ENCODE measurements at places on chromosomes 2 and 18.

DNA sequence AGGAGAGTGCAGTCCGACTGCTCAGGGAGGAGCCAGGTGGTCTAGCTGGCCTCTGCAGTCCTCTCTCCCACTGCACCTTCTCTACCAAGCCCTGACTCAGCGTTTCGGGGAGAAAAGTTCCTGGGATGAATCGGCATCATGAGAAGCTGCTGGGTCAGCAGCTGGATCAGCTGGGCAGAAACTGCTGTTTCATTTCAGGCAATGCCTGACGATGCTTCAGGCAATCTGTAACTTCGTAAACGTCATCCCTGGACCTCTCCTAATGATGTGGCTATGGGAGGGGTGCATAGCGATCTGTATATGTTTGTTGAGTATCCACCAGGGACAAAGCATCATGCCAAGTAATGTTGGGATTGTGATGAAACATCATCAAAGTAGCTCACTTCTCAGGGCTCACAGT lies 20.7 kb downstream of the LIPG start:
- DNase-seq, result no peak

DNA sequence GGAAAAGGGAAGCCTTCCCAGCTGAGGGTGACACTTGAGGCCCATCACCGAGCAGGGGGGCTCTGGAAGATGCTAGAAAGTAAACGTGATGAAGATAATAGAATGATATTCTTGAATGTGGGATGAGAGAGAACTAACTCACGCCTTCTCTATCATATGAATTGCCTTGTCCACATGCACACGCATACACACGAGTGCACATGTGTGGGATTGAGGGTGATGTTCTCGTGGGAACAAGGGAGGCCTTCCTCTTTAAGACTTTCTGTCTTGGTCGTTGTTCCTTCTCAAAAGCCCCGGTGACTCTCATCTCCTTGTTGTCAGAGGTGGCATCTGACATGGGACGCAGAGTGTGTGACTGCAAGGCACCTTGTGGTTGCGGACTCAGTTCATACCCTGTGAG lies 436.9 kb downstream of the ZNF516 start:
- no peak for DNase-seq

DNA sequence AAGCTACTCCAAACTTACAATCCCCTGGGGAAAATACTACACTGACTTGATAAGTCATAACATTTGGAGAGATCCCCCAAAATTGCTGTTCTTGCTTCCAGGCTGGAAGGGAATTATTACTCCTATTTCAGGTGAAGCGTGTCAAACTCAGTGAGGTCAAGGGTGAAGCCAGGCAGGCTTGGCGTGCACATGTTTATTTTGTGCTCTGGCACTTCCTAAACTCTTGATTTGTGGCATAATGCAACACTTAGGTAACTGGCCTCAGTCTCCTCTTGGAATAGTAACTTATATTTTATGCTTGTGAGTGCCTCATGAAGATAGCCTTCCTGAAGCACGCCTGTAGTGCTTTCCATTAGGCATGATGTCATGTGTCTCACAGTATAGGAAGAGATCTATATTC lies 751.2 kb downstream of the CNTNAP5 start:
- no peak for DNase-seq

DNA sequence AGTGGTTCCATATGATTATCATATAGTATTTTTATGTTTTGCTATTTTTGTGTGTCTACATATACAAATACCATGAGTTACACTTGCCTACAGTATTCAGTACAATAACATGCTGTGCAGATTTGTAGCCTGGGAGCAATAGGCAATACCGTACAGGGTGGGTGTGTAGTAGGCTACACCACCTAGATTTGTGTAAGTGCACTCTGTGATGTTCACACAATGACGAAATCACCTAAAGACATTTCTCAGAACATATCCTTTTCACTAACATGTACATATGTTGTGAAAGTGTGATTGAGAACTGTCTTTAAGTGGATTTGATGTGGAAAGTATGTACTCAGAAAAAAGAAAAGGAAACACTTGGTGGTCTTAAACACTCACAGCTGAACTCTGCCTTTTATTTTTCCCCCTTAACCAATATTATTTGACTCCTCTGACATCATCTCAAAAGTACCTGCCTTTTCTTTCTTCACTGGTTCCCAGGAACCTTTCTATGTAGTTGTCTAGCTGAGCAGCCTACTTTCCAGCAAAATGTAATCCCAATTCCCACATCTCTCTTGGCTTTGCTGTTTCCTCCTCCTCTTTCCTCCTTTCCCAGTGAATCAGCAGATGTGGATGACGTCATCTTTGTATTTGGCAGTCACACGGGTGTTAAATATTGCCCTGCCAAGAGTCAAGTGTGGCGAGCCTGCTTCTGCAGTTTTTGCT lies 47.7 kb downstream of the OSBPL6 start:
- no peak for DNase-seq

Measured in cerebellar nuclear complex (tissue), 1 donor.